ENCODE measurements at places on chromosomes 5 and 9. TPM values are rescaled to one million over a fixed set of nuclear protein-coding genes. Genes with fewer than 3 reads are reported as not detected.

- DNase-seq, result no peak
These were observed 53.0 kb downstream of the DCP2 start for GRCh38 chr5:113029614-113030013.

DNA sequence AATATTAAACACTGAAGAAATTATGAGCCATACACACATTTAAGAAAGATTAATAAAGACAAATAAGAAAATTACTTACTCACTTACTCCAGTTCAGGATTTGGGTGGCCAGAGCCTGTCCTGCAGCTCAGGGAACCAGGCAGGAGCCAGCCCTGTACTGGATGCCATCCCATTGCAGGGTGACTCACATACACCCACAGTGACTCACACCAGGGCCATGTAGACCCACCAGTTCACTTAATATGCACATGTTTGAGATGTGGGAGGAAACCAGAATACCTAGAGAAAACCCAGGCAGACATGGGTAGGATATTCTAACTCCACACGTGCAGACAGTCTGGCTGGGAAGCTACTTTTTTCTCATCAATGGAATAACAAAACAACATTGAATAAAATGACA is 49.6 kb upstream of the ADRB2 start:
- no peak for DNase-seq

GRCh38 chr5:151492729-151493128 is 45.3 kb downstream of the SLC36A1 start:
- DNase-seq, result no peak

DNA sequence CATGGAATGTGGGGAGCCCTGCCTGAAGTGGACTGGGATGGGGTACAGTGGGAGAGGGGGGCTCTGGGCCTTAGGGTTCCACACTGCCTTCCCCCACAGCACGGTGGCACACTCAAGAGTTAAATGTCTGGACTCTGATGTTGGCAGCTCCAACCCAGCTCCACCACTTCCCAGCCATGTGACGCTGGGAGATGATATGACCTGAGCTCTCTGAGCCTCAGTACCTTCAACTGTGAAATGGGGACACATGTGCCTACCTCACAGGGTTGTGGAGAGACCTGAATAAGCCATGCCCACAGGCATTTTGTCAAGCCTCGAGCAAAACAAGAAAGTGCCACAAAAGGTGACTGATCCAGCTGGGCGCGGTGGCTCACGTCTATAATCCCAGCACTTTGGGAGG is 3.4 kb upstream of the PDGFRB start:
- DNase-seq, result no peak

- no peak for DNase-seq
These were observed 44.8 kb downstream of the LURAP1L start for GRCh38 chr9:12819436-12820185.

DNA sequence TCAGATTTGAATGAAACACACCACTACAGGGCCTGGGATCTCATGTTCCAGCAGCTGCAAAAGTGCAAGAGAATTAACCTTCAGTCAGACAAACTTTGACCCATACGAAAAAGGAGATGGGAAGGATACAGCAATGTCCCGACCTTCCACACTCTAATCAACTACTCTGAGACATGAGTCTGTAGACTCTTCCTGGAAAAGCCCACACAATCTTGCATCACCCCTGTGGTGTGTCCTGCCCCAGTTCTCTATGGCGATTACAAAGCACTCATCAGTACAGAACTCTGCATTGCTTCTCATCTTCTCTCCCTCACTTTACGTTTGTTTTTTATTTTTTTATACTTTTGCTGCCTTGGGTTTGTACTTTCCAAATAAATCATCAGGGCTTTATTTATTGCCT is 241.0 kb upstream of the KIF2A start:
- DNase-seq, result no peak

Gene PIP5KL1
- 0.50 TPM for total RNA-seq

Gene PCDHGA4
- 4.0 TPM for total RNA-seq

Gene FBP1
- total RNA-seq, result 3.4 TPM

- peak; percentile 16 for DNase-seq
These were observed 28.2 kb upstream of the PPP2R2B start for GRCh38 chr5:146906803-146907202.

GRCh38 chr9:98708933-98709911 is at the start of gene GABBR2:
GABBR2 (minus strand) TSS chr9:98708935; CDS start chr9:98708737, 198 bp downstream.
- DNase-seq, result no peak

Gene RARS1
- 48.8 TPM for total RNA-seq

Gene CNTRL
- 5.4 TPM for total RNA-seq

GRCh38 chr5:114883675-114884074 is 286.0 kb downstream of the TRIM36 start:
- DNase-seq, result no peak

DNA sequence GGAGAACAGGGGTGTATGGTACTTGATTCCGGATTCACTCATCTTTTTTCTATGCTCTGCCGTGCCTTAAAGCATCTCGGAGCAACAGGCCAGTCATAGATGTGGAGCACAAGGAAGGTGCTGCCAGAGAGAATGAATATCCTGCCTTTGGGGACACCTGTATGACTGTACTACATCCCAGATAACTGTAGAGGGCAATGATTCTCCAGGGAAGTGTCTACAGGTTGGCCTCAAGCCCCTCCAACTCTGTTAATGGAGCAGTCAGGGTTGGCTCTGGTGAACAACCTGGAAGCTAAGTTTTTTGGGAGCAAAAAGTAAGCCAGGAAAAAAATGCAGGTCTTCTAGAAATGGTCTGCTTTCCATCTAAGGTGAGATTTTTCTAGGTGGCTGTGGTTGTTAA is 71.0 kb downstream of the NREP start:
- no peak for DNase-seq

Gene KIF24
- 0.59 TPM for total RNA-seq

DNA sequence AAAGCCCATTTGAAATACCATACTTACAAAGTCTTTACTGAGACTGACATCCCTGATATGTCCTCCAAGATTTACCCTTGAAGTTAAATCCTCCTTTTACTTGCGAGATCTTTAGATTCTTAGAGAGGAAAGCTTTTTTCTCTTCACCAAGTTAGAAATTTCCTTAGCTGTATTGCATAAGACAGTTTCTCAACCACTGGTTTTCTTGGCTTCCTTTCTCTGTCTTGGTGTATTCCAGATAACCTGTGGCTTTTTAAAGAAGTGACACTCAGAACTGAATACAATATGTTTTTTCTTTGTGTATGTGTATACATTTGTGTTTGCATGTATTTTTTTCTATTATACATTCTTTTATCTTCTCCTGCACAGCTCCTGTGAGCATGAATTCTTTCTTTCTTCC is 65.0 kb downstream of the SNCAIP start:
- DNase-seq, result no peak

Measured in left cardiac atrium (tissue), 4 donors.